ENCODE measurements at places on chromosomes 11 and 22. TPM values are rescaled to one million over a fixed set of nuclear protein-coding genes. Genes with fewer than 3 reads are reported as not detected.

- DNase-seq: no peak
Measured at GRCh38 chr22:22745225-22746060, 101.0 kb downstream of the GGTLC2 start.

The ATG16L2 gene
- 104 TPM for total RNA-seq

GRCh38 chr22:32411402-32411801 is 645 bp downstream of the RTCB start:
- DNase-seq: no peak

DNA sequence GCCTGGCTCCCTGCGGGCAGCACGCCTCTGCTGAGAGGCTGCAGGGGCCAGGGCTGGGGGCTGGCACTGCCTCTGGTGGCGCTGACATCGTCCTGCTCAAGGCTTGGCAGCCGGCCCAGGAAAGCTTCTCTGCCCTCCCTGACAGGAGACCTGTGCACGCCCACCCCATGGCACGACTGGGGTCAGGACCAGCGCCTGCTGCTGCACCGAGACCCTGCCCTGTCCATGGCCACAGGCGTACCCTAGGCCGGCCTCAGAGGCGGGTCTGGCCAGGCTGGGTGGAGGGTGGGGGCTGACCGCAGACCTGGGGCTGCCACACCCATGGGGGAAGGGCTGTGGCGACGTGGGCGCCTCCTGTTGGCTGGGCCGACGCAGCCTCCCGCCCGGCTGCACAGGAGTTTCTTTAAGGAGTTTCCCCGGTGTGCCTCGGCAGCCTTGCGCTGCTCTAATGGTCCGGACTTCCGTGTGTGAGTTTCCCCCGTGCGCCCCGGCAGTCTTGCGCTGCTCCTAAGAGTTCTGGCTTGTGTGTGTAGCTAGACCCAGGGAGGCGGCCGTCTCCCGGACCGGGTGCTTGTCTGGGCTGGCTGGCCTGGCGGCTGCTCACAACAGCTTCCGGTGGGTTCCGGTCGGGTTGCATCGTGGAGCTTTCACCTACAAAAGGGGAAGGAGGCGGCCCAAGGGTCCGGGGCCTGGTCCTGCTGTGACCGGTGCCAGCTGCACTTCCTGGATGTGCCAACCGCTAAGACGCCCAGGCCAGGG is 4.6 kb downstream of the TRABD start:
- DNase-seq: peak; percentile 94

All from lower lobe of right lung (tissue), 2 donors.